Activated CD4-positive, alpha-beta T cell treated with anti-CD3 and anti-CD28 coated beads, Interleukin-2, Interleukin-6, amounts not matched to agents 100 ng/mL and 50 ng/mL, durations not matched to agents 16 hours and 8 hours (primary cell): ENCODE measurements at places on chromosomes 3 and 15.

DNA sequence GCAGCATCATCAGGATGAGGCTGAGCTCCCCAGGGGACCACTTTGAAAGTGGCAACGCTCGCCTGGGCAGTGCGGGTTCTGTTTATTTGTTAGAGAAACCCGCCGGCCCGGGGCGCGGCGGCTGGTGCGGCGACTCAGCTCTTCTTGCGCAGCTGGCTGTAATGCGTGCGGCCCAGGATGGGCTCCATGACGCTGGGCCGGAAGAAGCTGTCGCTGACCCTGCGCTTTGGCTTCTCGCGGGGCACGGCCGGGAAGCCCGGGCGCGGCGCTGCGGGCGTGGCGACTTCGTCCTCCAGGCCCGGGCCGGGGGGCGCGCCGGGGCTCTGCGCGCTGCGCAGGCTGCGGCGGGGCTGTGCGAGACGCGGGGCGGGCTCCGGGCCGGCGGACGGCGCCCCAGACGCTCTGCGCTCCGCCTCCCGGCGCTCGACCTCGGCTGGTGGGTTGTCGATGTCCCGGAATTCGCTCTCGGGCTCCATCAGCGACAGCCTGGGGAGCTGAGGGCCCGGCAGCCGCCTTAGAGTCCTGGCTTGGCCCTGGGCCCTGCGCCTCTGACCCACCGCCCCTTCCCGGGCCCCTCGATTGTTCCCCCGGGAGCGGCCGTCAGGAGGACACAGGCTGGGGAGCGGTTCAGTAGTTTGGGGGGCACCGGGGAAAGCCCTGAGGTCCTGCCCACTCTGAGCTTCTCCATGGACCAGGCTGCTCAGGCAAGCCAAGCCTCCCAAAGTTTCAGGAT lies 10.3 kb upstream of the KIF7 start:
- peak; percentile 31 for DNase-seq

DNA sequence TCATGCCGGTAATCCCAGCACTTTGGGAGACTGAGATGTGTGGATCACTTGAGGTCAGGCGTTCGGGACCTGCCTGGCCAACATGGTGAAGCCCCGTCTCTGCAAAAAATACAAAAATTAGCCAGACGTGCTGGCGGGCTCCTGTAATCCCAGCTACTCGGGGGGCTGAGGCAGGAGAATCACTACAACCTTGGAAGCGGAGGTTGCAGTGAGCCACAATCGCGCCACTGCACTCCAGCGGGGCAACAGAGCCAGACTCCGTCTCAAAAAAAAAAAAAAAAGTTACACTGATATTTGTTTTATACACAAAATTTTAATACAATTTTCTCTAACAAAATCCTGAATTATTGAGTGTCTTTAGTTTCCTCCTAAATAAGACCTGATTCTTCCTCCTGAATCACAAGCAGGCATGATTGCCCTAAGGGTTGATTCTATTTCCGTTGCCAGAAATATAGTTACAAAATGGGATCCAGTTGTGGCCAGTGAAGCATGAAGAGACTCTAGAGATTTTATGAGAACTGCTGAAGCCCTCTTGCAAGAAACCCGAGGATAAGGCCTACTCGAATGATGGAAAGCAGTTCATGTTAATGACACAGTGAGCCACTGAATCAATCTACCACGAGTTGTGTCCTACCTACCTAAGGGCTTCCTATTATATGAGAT lies 9.6 kb upstream of the SMARCC1 start:
- DNase-seq: no peak

GRCh38 chr3:133831966-133832801 lies 26.6 kb downstream of the SRPRB start:
- DNase-seq: no peak

DNA sequence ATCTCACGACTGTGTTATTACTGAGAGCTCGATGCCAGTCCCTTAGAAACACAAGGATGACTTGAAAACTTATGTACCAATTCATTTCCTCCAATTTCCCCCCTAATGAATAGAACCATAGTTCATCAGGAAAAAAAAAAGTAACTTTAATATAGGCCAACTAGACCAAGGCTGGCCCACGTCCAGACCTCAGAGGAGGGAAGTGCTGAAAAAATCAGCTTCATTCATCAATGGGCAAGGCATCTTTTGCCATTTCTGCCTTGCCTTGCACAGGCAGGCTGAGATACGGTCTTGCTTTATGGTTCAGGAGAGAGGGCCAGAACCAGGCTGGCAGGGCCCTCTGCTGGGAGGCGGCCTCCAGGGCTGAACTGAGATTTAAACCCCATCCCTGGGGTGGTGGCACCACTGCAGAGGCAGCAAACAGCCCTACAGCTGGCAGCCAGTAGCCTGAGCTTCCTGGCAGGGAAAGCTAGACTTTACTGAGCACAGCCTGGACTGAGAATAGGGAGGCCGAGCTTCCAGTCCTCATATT lies 104.1 kb upstream of the TNFAIP8L3 start:
- no peak for DNase-seq

- no peak for DNase-seq
These were observed 82.0 kb upstream of the SCN5A start for GRCh38 chr3:38731522-38731921.

GRCh38 chr3:31937225-31937624 lies 43.8 kb downstream of the OSBPL10 start:
- no peak for DNase-seq

DNA sequence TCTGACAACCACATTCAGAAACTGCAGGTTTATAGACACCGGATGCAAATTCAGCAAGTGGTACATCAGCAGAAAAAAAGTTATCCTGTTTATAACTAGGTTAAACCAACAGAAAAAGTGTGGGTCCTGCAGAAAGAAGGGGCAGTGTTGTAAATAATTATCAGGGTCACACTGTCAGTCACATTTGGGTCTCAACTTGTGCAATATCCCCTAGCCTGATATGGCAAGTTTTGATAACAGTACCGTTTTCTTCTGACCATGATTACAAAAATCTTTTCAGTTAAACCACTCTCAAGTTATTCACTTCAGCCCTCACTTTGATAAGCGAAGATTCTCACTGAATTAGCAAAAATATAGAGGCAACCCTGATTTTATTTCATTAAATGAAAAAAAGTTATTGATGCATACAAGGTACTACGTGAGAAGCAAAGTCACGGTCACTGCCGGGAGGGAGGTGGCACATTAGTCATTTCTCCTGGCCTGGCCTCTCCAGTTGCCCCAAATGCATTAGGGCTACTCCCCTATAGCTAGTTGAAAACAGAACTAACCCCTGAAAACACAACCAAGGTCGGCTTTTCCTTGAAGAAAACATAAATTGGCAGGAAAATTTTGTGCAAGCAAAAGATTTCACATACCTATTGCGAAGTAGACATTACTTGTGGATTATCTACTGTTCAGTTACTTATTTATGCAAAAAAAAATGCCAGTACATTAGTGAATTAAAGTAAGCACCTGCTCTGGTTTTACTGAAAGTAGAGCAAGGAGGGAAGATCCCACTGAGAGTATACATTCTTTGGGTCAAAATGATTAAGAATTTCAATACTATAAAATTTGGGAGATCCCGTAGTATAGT lies 28.6 kb downstream of the IL5RA start:
- DNase-seq: no peak

GRCh38 chr15:85706779-85707518 lies 87.8 kb downstream of the KLHL25 start:
- DNase-seq: peak; percentile 68

DNA sequence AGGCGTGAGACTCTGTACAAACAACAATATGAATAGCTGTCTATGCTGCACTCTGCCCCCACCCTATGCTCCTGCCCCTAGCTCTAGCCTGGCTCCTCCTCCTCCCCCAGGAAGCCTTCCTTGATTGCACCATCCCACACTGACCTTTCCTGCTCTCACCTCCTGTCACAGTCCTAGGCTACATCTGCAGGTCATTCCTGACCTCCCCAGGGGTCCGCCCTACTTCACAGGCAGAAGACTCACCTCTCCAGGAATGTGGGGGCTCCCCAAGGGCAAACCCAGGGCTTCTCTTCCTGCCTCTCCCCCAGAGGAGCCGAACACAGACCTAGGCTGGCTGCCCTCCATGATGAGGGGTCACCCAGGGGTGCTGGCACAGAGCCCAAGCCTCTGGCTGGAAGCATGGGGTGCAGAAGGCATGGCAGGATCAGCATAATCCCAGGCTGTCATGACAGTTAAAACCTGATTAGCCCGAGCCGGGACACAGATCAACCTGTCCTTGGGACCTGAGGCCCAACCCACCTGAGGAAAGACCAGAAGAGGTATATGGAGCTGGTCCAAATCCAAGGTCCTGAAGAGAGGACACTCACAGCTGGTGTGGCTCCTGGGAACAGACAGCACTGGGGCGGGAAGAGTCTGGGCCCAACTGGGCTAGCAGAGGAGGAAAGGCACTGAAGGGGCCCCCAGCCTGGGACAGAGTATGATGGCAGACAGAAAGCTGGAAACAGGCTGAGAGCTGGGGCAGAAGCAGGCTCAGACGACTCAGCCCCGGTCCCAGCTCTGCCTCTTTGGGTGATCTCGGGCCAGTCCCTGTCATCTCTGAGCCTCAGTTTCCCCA lies 5.9 kb downstream of the SEMA7A start:
- no peak for DNase-seq

DNA sequence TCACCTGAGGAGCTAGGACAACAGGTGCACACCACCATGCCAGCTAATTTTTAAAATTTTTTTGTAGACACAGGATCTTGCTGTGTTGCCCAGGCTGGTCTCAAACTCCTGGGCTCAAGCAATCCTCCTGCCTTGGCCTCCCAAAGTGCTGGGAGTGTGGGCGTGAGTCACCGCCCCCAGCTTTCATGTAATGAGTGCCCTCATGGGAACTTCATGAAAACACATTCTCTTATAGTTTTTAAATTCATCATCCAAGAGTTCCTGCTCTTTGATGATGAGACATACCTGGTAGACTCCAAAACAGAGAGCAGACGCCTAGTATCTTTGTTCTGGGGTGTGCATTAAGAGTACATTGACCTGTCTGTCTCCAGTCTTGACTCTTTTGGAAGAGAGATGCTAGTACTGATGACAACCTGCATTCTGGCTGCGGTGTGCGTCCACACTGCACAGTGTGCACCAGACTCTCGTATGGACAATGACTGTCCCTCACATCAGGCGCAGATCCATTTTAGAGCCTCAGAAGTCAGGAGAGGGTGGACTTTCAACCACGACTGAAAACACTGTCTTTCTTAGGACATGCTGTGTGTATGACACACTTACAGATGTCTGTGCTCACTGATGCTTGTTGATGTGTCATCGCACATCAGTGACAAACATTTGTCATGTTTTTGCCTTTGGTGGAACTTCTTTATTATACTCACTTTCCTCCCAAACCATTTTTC lies 2.0 kb downstream of the NRROS start:
- DNase-seq: peak; percentile 76

DNA sequence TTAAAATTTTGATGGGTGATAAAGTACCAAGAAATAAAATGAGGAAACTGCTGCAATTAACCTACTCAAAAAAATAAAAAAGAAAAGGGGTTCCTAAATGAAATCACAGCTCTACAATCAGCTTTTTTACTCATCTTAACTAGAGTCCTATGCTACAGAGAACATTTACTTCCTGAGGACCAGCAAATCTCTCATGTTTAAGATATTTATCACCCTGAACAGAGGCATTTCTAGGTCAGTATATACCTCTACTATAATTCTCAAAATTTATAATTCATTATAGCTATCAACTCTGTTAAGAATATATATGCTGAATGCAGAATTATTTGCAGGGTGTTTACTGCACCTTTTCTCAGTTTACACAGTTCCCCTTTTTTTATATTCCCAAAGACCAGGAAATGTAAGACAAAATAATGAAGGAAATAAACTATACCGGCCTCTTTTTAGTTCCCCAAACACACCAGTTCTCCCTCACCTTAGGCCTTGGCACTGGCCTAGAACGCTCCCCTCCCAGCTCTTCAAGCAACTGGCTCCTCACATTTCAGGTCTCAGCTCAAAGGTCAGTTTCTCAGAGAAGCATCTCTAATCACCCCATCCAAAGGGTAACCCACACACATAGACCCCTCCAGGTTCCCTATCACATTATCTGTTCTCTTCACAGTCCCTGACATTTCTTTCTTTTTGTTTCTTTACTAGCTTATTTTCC lies 71.1 kb downstream of the LRRFIP2 start:
- no peak for DNase-seq

GRCh38 chr3:16837602-16838001 lies 47.2 kb upstream of the PLCL2 start:
- no peak for DNase-seq

DNA sequence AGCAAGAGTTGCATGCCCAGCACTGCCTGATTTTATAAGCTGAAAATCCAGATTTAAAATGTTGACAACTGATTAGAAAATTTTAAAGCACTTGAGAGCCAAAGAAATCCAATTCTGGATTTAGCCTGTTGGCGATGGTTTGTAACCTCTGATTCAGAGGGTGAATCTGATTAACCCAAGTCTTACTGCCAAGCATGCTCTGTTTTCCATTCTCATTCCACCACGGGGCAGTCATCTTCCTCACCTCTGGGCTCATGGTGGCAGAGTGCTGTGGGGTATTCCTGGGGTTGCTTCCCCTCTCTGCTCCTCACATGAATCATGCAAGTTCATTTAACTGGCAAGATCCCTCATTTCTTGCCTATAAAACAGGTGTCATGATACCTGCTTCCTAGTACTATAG lies 342.2 kb downstream of the EPHB1 start:
- DNase-seq: no peak

- DNase-seq: no peak
These were observed 76.7 kb downstream of the ARNT2 start for GRCh38 chr15:80480909-80481308.

DNA sequence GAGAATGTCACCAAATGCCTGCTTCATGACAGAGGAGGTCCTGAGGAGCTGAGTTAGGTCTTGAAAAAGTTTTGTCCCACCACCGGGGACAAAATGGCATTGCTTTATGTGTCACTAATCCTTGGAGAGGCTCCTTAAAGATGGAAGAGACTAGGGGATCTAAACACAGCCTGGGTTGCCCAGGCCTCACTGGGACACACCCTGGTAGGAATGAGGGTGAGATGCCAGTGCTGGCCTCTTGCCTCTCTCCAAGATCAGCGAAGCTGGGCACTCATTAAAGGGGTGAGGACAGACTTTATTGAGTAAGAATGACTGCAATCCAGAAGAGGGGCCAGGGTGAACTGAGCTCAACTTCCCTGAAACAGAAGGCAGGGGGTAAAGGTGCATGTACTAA lies 58.5 kb upstream of the KLF13 start:
- DNase-seq: no peak

- no peak for DNase-seq
These were observed 361 bp downstream of the SEMA3F start for GRCh38 chr3:50155491-50155878.

GRCh38 chr3:104460477-104461406 lies 906.0 kb upstream of the ALCAM start:
- no peak for DNase-seq

GRCh38 chr3:187833799-187834578 lies 88.7 kb upstream of the BCL6 start:
- peak; percentile 39 for DNase-seq

DNA sequence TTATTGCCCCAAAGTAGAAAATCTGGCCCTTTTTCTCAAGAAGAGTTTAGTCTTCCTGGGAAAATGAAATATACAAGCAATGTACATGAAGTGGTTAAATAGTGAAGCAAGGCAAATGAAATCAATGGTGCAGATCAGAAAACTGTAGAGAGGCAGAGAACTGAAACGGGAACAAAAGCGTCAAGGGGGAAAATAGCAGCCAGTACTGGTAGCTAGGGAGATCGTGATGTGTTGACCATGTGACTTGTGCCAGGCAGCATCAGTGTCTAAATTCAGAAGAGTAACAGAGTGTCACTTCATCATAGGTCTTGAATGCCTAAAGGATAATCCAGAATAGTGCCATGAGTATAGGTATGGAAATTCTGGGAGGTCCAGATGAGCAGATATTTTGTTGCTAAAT lies 163.1 kb downstream of the CHL1 start:
- no peak for DNase-seq
